ENCODE measurements at places on chromosomes 1 and 21.

- DNase-seq, result no peak
Measured at GRCh38 chr1:100671601-100672000, 47.9 kb upstream of the VCAM1 start.

GRCh38 chr21:41170859-41171609 lies 3.1 kb downstream of the BACE2 start:
- DNase-seq, result no peak

GRCh38 chr1:7941437-7941793 lies 776 bp upstream of the TNFRSF9 start:
- no peak for DNase-seq

DNA sequence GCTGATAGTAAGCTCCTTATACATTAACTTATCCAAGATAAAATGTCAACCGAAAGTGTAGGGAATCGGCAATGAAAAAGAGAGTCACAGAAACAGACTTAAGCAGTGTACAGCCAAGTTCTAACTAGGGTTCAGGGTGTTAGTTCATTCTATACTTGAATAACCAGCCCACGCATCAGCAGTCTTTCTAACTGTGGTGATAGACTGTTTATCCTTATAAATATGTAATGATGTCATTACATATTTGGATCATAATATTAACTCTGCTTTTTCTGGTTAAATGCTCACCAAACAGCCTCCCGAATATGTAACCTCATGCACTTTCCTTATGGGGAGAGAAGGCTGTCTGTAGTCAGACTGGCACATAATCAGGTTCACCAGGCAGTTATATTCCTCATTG lies 11.0 kb downstream of the HMCN1 start:
- no peak for DNase-seq
